ENCODE measurements at places on chromosomes 3 and 15.

DNA sequence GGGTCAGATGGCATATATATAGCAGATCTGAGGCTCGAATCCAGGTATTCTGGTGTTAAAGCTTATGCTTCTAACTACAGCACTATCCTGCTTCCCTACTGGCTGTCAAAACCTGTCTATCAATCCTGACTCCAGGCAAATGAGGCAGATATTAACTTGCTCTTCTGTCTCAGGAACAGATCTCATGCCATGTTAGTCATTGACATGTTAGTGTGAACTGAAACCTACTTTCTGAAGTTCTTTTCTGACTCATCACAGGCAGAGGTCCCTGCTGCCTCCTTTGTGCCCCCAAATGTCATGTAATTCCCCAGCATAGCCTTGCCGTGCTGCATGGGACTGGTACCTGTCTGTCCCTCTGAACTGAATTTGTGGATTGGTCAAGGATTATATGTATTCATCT, 125.0 kb upstream of the SMAD3 start:
- no peak for DNase-seq

DNA sequence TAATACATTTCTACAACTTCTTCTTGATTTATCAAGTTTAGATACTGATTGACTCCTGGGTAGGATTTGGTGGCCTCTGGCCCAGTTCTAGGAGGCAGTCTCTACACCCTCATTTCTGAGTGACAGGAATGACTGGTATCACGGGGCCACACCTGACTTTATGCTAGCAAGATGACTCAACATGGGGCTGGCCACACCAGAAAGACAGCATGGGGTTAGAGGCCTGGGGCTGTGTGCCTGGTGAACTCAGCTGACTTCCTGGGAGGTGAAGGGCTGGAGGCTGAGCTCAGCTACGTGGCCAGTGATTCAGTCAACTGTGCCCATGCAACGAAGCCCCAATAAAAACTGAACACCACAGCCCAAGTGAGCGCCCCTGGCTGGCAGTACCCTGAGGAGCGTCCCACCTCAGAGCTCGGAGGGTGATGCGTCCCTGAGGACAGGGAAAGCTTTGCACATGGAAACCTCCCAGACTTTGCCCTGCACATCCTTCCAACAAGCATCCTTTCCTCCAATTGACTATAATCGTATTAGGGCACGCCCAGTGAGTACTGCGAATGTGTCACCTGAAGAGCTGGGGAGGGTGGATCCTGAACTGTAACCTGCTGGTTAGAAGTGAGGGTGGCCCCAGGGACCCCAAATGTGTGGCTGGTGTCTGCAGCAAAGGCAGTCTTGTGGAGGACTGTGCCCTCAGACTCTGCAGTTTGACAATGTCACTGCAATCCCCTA, 57.2 kb downstream of the NIPA2 start:
- no peak for DNase-seq

DNA sequence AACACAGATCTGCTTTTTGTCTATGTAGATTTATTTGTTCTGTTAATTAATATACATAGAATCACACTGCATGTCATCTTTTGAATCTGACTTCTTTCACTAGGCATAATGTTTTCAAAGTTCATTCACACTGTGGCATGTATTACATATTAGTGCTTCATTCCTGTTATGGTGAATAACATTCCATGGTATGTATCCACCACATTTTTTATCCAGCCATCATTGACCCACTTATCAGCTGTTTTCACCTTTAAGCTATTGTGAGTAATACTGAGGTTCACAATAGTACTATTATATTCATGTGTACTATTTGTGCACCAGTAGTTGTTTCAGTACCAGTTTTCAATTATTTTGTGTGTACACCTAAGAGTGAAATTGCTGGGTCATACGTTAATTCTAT, 230.6 kb upstream of the CNTN3 start:
- no peak for DNase-seq

DNA sequence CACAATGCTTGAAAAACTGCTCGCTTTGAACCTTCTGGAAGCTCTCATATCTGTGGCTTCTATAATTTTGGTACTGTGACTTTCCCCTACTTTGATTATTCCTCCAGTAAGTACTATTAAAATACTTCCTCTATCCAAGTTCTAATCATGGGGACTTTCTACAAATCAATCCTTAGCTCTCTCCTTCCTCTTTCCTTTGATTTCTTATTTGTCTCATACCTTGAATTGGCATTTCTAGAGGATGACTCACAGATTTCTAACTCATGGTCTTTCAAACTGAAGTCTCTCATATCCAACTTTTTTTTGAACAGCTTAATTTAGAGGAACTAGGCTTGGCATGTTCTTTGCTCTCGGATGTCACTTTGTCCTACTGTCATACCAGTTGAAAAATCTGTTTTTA, 241.8 kb downstream of the TBC1D5 start:
- DNase-seq = no peak

DNA sequence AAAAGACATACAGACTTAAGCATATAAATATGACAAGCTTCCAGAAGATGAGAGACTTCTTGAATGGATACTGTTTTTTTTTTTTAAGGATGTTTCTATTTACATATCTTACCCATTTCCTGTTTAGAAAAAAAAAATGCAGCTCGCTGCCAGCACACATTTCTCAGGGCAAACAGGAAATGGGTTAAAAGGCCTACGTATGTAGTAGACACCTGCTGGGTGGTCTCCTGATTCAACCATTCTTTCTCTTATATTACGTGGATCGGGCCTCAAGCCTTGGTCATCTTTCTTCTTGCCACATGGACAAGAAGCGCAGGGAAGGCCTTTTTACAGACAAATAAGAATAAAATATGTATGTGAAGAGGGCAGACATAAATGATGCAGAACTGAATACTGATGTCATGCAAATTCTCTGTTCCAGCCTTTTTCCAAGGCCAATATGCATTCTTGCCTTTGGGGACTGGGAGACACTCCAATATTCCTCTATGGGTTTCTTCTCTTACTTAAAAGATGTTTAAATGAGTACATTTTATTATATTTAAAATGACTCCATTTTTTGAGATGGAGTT, 35.0 kb upstream of the TJP1 start:
- DNase-seq = no peak

DNA sequence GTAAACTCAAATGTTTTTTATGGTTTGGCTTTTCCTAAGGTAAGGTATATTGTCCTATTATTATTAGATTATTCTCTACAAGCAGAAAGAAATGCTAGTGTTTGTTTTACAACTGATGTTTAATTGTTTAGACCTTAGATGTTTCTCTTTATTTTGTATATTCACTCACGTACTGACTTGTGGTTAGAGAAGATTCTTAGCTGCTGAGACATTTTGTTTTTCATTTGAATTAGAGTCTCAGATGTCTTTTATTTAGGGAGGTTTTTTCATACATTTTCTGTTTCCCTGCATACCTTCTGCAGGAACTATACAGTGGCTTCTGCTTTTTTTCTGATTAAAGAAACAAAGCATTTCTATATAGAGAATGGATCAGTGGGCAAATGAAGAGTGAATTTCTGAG, 110.9 kb downstream of the MYRIP start:
- DNase-seq = no peak
